Aortic smooth muscle cell (primary cell): ENCODE measurements at places on chromosomes 13 and 19. TPM values are rescaled to one million over a fixed set of nuclear protein-coding genes. Genes with fewer than 3 reads are reported as not detected.

The POLR2E gene
- 88.9 and 116 TPM in 2 replicates for total RNA-seq

The C19orf85 gene
- not detected in 2 replicates for total RNA-seq

The SOHLH2 gene
- 0.93 and 1.7 TPM in 2 replicates for total RNA-seq

The C19orf12 gene
- total RNA-seq, result 17.0 and 19.0 TPM in 2 replicates

The SPTBN4 gene
- 2.4 and 2.8 TPM in 2 replicates for total RNA-seq

The EPS8L1 gene
- total RNA-seq, result 0.53 and 0.75 TPM in 2 replicates
